Activated CD4-positive, alpha-beta T cell treated with anti-CD3 and anti-CD28 coated beads, Interleukin-2, amount 50 U/mL, for 4 hours (primary cell): ENCODE measurements at places on chromosomes 12 and 14.
A peak's percentile ranks its signal among the peaks of the same experiment; 100 is the strongest.

- DNase-seq: no peak
Measured at GRCh38 chr12:52529846-52530245, 9.7 kb upstream of the KRT5 start.

GRCh38 chr14:63276492-63277342 lies 42.0 kb downstream of the GPHB5 start:
- no peak for DNase-seq

- no peak for DNase-seq
Measured at GRCh38 chr12:119673634-119674033, 5.7 kb downstream of the PRKAB1 start.

DNA sequence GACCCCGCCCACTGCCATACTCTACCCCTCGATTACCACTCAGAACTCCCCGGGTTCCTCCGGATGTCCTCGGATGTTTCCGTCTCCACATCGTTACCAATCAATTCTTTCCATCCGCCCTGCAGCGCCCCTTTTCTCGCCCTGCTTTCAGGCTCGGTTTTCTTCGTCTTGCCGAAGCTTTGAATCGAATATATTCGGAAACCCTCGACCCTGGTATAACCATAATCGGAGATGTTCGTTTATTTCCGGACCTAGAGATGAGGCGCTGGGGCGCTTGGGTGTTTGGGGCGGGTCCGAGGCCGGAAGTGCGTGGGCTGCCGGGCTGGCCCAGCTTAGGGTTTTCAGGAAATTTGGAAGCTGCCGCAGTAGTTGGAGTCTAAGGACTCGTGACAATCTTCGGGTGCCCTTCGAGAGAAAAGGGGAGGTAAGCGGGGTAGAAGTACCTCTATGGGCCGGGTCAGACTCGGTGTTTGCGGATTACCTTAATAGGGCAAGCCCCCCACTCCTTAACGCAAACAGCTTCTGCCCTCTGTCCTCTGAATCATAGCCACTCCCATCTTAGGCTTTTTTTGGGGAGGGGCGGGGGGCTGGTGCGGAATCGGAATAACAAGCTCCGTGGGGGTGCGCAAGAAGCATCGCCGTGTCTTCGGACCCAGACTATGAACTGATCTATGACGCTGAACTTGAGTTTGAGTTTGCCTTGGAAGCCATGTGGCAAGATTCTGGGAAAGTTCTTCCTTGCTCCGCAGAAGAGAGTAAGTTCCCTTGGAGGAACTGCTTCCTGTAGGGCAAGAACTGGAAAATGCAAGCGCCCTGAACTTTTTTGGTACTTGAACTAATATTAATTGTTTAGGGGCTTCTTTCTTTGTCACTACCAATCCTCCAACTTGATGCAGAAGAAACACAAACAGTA lies at the start of gene C14orf119:
Gene C14orf119, plus strand, starts transcription at position 310 of the 913 bp plus-strand sequence. CDS start 2,154 bp downstream, outside the sequence.
- DNase-seq: peak; percentile 99

GRCh38 chr12:100484891-100485471 lies 11.3 kb downstream of the NR1H4 start:
- no peak for DNase-seq

DNA sequence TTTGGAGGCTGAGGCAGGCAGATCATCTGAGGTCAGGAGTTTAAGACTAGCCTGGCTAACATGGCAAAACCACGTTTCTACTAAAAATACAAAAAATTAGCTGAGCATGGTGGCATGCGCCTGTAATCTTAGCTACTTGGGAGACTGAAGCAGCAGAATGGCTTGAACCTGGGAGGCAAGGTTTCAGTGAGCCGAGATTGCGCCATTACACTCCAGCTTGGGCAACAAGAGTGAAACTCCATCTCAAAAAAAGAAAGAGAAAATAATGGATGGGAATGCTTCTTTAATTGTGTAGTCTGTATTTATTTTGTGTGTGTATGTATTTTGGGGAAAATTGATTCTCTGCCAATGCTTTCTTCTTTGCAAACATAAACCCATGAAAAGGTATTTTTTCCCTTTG lies 32.5 kb downstream of the SRGAP1 start:
- no peak for DNase-seq

GRCh38 chr12:45637242-45637641 lies 92.3 kb upstream of the ARID2 start:
- no peak for DNase-seq

- DNase-seq: no peak
Measured at GRCh38 chr12:12194206-12194605, 72.6 kb downstream of the LRP6 start.

GRCh38 chr12:122888232-122888752 lies 7.6 kb downstream of the VPS37B start:
- peak; percentile 29 for DNase-seq

- no peak for DNase-seq
Measured at GRCh38 chr12:84757978-84758377, 154.6 kb downstream of the SLC6A15 start.

- DNase-seq: peak; percentile 36
Measured at GRCh38 chr12:12467688-12468261, 94.9 kb downstream of the DUSP16 start.

DNA sequence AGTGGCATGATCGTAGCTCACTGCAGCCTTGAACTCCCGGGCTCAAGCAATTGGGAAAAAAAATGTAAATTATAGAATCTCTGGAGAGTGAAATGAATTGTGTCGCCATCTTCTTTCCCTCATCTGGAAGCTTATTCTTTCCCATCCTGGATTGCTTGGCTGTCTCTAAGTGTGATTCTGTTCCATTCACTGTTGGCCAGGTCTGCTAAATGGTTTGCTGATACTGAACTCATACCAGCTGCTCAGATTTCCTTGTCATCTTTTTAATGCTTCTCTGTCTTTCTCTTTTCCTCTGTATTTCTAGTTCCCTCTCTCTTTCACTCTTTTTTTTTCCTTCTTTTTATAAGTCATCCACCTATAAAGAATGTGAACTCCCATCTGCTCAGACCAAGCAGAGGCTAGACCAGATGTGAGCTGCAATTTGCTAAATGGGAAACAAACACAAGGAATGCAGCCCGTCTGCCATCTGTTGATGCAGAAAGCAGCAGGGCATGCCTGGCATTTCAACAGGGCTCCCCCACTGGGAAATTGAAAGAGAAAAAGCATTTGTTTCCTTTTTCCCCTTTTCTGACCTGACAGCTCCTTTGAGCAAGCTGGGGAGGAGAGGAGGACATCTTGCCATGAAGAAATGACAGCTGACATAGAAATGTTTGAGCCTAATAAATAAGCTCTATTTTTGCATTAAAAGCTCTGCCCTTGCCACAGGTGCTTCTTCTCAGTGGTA lies 1823.6 kb upstream of the FLRT2 start:
- no peak for DNase-seq

DNA sequence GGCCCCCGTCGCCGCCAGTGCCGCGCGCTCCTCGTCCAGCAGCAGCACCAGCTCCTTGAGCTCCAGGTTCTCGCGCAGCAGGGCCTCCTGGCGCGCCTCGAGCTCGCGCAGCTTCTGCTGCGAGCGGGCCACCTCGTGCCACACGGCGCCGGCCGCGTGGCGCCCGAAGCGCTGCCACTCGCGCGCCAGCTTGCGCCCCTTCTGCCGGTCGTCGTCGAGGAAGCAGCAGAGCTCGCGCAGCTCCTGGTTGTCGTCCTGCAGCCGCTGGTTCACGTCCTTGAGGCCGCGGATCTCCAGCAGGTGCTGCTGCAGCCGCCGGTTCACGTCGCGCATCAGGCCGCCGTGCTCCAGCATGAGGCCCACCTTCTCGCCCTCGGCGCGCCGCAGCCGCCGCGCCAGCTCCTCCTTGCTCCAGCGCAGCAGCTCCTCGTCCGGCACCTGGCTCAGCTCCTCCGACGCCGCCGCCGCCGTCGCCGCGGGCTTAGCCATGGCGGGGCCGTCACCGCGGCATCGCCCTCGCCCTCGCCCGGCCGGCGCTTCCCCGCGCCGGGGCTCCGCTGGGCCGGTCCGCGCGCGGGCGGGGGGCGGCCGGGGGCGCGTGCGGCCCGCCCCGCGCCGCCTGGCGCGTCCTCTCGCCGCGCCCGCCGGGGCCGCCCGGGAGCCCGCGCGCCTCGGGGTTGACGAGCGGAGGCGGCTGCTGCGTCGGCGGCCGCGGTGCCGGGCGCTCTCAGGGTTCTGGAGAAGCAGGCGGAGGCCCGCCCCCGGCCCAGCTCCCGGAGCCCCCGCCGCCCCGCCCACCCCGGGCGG lies at the start of gene CCDC85C:
Gene CCDC85C, minus strand, starts transcription at position 737 of the 807 bp plus-strand sequence. Its CDS starts 248 bp downstream, at position 489.
- DNase-seq: peak; percentile 34

DNA sequence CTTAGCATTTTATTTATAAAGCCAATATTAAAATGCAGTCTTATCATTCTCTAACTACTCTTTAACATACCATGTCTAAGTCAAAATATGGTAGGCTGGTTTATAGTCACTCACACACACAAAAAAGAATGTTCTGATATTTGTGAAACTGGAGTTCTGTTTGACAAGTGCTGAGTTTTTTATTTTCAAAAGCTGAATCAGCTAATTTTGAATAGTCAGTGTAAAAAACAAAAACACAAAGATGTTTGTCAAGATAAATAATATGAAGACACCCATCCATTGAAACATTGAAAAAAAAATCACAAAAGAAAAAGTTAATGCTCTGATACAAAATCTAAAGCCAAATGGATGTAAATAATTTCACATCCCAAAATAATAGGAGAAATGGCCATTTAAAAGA lies 231.5 kb downstream of the MED13L start:
- no peak for DNase-seq

DNA sequence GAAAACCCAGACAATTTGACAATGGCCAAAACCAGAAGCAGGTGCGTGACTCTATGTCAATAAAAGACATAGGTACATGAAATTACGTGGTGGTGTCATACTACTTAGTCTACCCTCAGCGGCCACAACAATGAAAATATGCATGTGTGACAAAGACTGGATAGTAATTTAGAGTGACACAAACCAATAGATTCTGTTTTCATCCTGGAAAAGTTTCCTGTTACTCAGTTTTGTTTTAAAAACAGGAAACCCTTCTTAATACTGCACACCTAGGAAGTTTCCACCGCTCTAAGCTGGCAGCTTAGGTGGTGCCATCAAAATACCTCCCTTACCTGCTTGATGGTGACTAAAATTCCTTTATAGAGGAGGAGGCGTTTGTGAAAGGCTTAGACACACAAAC lies 15.1 kb downstream of the POU6F1 start:
- DNase-seq: no peak

- no peak for DNase-seq
Measured at GRCh38 chr14:106489112-106489881, 962.9 kb downstream of the TMEM121 start.

GRCh38 chr12:68585966-68586365 lies 24.7 kb upstream of the RAP1B start:
- no peak for DNase-seq

DNA sequence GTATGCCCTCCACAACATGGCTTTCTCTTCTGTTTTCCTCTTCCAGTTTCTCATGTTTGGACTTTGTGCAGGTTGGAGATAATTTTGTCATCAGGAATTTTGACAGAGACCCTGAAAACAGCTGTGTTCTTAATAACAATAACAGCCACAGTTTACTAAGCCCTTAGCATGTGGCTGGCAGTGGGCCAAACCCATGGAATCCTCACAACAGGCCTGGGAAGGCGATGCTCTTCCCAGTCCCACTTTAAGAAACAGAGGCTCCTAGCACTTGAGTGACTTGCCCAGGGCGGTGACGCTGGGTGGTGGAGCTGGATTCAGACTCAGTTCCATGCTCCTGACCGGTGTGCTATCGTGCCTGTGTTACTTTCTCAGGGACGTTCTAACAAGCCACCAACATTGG lies 20.1 kb upstream of the PLEKHG3 start:
- DNase-seq: no peak

GRCh38 chr12:9731797-9732196 lies 1.1 kb downstream of the CLECL1 start:
- DNase-seq: no peak

- no peak for DNase-seq
Measured at GRCh38 chr14:70358631-70359030, 852 bp downstream of the COX16 start.

DNA sequence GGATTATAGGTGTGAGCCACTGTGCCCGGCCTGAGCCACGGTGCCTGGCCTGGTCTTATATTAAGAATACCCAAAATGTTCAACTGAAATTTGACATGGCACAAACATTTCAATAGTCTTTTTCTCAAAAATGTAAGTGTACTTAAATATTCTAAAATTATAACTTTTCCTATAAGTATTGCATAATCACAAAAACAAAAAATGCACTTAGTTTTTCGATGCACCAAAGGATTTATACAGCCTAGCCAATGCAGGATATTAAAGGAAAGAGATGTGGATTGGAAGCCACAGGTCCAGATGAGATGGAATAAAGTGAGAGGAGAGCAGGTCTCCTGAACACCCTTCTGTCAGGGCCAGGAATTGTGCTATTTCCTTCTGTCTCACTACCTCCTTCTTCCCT lies 62.8 kb downstream of the ZC3H14 start:
- no peak for DNase-seq

DNA sequence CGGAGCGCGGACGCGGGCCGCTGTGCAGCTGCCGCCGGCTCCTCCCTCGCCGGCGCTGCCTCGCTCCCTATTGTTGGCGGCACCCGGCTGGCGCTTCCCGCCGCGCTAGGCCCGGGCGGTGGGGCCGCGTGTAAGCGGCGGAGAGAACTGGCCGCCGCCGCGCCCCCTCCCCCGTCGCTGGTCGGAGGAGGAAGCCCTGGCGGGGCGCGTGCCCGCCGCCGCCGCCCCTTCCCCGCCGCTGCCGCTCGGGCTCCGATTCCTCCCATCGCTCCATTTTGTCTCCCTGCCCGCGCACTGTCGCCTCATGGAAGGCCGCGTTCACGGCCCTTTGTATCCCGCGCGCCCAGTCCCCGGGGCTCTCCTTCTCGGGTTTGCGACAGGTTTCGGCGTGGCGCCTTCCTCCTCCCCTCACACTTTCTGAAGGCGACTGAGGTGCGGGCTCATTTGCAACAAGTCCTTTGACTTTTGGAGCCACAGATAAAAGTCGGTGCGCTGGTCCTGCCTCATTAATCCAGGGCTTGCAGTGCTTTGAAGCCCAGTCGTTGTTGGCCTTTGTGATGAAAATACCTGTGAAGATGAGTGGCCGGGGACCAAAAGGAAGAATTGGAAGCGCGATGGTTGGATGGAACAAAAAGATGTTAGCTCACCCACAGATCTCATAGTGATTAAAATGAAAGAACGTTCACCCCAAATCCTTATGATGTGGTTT lies 707 bp downstream of the CPSF6 start:
- DNase-seq: peak; percentile 31

DNA sequence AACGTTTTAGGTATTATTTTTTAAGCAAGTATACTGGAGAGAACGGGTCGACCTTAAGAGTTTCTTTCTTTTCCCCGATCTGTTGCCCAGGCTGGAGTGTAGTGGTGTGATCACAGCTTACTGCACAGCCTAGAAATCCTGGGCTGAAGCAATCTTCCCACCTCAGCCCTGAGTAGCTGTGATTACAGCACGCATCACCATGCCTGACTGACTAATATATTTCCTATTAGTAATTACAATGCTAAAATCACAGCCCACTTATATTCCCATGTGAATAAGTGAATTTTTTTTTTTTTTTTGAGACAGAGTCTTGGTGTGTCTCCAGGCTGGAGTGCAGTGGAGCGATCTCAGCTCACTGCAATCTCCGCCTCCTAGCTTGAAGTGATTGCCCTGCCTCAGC lies 50.4 kb downstream of the DICER1 start:
- DNase-seq: no peak
